NCI-H82 (cell line): ENCODE measurements at places on chromosomes 3 and 15.

- peak; percentile 59 for DNase-seq
These were observed 665 bp downstream of the GATM start for GRCh38 chr15:45377609-45378148.

DNA sequence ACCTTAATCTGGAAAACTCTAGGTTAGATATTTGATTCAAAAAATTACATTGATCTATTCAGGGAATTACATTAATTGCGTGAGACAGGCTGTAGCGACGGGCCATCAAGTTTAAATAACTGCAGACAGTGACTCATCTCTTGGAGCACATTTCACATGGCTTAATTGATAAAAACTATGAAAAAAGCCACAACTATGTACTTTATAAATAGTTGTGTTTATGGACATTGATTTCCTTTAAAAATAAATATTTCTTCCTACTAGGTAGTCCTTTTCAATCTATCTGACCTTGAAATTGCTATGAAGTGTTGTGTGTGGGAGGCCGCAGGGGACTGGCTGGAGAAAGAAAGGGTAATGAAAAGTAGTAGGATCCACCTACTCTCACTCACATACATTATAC is 157.8 kb downstream of the IL1RAP start:
- DNase-seq, result no peak

GRCh38 chr15:94917068-94917467 is 685.7 kb downstream of the MCTP2 start:
- DNase-seq, result no peak

DNA sequence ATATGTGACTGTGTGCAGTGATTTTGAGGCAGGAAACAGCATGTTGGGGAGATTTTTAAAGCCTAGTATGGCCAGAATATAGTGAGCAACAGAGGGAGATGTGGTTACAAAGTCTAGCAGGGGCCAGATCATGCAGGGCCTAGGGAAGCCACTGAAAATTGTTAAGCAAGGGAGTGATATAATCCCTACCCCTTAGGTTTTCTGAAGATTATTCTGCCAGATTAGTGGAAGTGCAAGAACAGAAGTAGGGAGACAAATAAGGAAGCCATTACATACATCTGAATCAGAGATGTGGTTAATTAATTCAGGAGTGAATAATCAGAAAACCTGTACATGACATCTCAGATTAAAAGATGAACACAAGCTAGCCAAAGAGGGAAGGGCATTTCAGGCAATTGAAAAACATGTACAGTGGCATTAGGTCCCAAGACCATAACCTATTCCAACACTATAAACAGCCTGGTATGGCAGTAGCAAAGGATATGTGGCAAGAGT is 54.8 kb downstream of the MSL2 start:
- peak; percentile 40 for DNase-seq

DNA sequence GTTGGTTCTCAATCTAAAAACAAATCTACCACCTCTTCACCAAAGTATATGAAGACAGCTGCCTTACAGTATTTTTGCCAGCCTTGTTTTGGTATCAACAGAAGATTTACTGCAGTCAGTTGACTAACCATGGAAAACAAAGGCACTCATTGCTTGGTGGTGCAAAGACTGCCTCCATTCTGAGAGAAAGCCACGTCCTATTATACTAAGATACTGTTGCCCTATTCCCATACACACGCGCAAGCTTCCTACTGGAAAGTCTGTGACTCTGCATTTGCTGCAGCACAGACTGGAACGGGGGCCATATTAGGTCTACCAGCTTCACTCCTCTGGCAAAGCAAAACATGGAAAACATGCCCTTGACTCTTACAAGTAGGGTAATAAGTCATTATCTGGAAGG is 18.0 kb downstream of the MTMR10 start:
- DNase-seq, result no peak

- DNase-seq, result no peak
These were observed 123.2 kb upstream of the EPHA3 start for GRCh38 chr3:88984256-88984655.

DNA sequence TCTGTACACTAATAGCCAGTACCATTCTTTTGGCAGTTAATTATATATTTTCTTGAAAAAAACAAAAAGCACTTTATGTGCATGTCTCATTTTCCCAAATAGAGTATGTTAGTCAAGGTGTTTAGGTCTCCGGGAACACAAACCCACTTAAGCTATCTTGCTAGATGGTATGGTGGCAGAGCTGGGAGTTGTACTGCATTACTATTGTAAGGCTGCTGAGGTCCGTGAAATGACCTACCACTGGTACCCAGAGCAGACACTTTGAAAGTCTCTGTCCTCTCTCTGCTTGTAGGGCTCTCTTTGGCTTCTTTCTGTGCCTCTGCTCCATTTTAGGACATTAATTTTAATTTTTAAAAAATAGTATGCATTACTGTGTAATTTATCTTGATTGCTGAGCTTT is 8.8 kb downstream of the TMOD3 start:
- no peak for DNase-seq

DNA sequence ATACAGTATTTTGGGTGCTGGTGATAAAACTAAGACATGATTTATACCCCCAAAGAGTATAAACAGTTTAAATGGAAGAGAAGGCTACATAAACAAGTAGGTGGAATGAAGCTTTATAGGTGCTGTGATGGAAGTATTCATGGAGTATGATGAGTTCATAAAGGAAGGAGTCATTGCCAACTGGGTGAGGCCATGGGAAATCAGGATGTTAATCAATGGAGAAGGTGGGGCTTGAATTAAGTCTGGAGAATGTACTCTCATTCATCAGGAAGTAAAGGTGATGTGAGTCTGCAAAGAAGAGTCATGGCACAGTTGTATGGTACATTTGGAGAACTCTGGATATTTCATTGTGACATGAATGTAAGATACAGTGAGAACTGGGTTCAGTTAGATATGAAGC is 147.5 kb upstream of the MME start:
- no peak for DNase-seq

- no peak for DNase-seq
These were observed 206.1 kb upstream of the DPH6 start for GRCh38 chr15:35752134-35752466.

DNA sequence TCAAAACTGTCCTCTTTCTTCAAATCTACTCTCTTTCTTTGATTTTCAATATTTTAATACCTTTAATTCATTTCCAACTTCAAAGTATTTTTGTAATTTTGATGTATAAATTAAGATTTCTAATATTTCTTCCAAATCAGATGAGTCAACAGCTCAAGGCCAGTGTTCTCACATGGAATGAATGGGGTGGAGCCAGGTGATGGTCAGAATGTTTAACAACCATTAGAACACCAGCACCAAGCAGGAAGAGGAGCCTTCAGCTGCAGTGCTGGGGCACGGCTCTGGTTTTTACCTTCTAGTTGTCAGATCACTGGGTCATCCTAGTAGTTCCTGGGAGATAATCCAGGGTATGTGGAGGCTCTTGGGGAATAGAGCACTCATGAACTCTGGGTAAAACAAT is 494.5 kb upstream of the PDZRN3 start:
- no peak for DNase-seq

GRCh38 chr3:139537361-139537760 is 2.2 kb downstream of the RBP1 start:
- DNase-seq, result peak; percentile 50

DNA sequence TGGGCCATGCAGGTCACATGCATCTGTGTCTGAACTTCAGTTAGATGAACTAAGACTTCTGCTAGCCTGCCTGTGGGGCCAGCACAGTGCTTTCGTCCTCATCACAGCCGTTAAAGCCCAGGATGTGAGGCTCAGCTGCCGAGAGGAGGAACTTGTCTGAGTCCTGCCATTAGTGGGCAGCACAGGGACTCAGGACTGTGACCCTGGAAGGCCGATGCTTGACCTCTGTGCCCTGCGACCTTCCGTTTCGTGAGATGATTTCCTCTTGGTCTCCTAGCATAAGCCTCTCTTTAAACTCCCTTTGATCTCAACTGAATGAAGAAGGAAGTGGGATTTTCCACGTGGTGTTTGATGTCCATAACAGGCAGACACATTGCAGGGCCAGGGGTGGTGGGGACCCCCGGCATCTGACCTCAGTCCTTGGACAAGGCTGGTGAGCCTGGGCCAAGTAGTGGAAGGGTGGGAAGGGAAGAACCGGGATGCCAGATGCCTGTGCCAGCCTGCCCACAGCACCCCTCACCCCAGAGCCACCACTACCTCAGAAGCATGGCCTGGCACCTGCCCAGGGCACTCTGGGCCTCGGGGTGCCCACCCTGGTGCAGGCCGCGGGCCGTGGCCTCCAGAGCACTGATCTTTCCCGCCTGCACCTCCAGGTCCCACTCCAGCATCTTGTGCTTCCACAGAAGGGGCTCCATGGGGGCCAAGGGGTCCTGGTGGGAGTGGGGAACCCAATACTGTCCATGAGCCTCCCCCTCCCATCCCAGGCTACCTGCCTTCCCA is 21.6 kb downstream of the PLA2G4B start:
- DNase-seq, result no peak

- DNase-seq, result no peak
These were observed 1.3 kb upstream of the CPEB1 start for GRCh38 chr15:82648257-82649103.

GRCh38 chr15:90790561-90790960 is 73.4 kb downstream of the BLM start:
- DNase-seq, result no peak
